ENCODE measurements at places on chromosomes 16 and 17.

GRCh38 chr16:54585998-54586340 lies 299.4 kb upstream of the IRX3 start:
- DNase-seq = no peak

GRCh38 chr16:27822529-27822928 lies 241.0 kb downstream of the GSG1L start:
- DNase-seq = no peak

GRCh38 chr16:23359092-23359760 lies 57.1 kb downstream of the SCNN1B start:
- no peak for DNase-seq

DNA sequence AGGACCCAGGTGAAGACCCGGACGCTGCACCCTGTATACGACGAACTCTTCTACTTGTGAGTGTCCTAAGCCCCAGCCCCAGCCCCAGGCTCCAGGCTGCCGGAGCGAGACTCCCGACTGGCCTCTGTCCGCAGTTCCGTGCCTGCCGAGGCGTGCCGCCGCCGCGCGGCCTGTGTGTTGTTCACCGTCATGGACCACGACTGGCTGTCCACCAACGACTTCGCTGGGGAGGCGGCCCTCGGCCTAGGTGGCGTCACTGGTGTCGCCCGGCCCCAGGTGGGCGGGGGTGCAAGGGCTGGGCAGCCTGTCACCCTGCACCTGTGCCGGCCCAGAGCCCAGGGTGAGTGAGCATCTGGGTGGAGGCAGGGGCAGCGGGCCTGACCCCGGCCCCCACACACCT lies 3.7 kb downstream of the TSR3 start:
- DNase-seq = no peak

DNA sequence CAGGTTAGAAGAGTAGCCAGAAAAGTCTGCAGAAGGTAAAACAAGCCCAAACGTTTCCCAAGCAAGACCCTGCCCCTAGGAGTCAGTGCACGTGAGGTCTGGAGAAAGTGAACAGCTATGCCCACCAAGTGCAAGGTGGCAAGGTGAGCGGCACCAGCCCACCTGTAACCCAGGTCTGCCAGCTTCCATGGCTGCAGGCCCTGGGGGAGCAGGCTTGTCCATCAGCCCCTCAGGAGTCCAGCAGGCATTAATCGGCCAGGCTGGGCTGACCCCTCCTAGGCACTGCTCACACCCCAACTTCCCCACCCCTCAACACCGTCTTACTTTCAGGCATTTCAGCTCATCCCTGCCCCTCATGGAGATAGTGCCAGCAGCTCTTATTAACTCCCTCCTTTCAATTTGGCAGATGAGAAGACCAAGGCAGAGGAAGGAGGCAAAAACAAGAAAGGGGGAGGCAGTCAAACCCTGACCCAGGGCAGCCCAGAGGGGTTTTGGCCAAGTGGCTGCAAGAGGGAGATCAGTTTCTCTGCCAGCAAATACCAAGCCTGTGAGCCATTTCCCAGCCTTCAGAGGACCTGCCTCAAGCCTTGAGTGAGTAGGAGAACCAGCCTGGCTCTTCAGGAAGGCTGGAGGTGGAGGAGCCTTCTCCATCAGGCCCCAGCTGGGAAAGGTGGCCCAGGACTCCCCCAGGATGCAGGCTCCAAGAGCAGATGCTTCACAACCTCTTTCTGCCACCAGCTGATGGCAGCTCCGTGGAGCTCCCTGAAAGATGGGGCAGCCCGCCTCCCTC lies 14.7 kb downstream of the BEAN1 start:
- peak; percentile 40 for DNase-seq

- peak; percentile 53 for DNase-seq
Measured at GRCh38 chr17:1557355-1558095, 5.1 kb downstream of the PITPNA start.

GRCh38 chr16:5607169-5607568 lies 509.6 kb upstream of the EEF2KMT start:
- DNase-seq = no peak

- DNase-seq = no peak
Measured at GRCh38 chr16:4745274-4745569, 10.9 kb downstream of the DNAAF8 start.

DNA sequence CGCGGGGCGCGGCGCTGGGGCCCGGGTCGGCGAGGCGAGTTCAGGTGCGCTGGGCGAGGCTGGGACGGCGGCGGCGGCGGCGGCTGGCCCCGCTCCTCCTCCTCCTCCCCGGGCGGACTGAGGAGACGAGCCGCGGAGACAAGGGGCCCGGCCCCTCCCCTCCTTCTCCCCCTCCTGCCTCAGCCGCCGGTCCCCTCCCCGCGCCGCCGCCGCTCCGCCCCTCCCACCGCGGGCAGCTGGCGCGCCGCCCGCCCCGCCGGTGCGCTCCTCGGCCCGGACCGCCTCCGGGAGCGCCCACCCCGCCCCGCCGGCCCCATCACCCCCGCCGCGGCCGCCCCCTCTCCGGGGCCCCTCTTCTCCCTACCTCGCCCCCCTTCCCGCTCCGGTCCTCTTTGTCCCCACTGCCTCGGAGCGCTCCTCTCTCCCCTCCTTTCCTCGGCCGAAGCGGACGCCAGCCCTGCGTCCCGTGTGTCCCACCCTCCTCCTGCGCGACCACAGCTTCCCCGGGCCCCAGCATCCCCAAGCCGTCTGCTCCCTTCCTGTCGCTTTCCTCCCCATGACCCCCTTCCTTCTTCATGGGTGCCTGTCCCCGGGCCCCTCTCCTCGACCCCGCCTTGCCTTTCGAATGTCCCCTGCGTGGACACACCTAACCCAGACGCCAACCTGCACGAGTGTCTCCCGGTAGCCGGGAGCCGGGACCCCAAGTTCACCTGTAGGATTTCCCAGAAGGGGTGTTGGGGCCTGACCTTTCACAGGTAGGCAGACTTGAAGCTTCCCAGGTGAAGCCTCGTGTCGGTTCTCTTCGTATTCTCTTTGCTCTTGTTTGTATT lies at the start of gene TOX3:
TOX3 (minus strand) TSS at position 140 of the 830 bp plus-strand sequence. CDS start 420 bp downstream, outside the sequence.
- DNase-seq = no peak

DNA sequence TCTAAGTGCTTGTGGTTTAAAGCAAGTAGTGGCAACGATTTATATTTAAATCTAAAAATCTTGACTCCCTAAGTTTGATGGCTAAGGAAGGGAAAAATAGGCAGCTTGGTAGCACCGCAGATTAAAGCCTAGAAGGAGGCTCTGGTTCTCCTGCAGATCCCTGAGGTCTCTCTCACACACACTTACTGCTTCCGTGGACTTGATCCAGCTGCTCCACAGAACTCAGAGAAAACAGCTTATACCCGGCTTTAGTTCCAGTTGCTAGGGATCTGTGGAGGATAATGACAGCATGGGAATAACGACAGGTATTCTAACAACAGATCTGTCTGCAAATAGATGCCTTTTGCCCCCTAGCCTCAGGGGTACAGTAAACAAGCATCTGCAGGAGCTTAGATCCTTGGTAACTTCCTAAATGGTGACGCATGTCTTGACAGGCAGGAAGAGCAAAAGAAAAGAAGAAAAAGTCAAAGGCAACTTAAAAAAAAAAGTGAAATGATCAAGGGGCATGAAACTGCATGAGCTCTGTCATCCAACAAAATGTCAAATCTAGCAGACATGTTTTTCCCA lies 4.5 kb downstream of the WIPI1 start:
- no peak for DNase-seq

GRCh38 chr16:52611817-52612673 lies 65.1 kb upstream of the TOX3 start:
- no peak for DNase-seq

- DNase-seq = no peak
Measured at GRCh38 chr17:9057310-9057709, 36.0 kb downstream of the NTN1 start.

GRCh38 chr17:81025065-81025740 lies 9.7 kb upstream of the BAIAP2 start:
- DNase-seq = no peak

- no peak for DNase-seq
Measured at GRCh38 chr16:66703406-66704215, 7.1 kb upstream of the CMTM4 start.

DNA sequence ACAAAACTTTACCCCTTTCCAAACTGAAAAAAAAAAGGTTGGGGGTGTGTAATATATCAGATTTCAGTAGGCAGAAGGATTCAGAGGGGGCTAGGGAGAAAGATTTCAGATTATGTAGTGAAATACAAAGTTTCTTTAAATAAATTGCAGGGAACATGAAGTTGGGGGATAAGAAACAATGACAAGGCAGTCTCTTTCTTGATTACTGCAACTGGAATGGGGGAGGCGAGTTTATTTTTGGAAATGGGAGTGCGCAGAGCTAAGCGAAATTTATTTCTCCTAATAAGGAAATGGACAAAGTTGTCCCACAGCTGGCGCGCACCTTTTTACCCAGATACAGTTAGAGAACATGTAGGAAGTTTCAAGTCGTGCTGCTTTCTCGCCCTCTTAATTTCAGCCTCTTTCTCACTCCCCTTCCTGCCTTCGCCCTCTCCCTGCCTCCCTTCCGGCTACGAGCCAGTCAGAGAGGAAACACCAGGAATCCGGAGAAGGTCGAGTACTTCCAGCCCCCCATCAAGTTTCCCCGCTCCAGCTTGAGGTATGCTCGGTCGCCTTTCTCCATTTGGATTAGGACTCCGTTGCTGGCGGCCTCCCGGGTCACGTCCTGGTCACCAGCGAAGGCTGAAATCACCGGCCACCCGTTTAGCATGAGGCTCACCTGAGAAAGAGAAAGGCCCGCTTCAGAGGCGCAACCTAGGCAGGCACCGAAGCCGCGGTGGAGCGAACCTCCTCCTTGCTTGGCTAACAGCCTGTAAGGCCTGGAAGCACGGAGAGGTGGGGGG lies 2.5 kb downstream of the CBLN1 start:
- no peak for DNase-seq

GRCh38 chr17:54028986-54029580 lies 206.4 kb downstream of the KIF2B start:
- no peak for DNase-seq

- DNase-seq = no peak
Measured at GRCh38 chr17:47162013-47162622, 27.0 kb downstream of the CDC27 start.

- no peak for DNase-seq
Measured at GRCh38 chr16:14029658-14030057, 41.5 kb upstream of the MRTFB start.

DNA sequence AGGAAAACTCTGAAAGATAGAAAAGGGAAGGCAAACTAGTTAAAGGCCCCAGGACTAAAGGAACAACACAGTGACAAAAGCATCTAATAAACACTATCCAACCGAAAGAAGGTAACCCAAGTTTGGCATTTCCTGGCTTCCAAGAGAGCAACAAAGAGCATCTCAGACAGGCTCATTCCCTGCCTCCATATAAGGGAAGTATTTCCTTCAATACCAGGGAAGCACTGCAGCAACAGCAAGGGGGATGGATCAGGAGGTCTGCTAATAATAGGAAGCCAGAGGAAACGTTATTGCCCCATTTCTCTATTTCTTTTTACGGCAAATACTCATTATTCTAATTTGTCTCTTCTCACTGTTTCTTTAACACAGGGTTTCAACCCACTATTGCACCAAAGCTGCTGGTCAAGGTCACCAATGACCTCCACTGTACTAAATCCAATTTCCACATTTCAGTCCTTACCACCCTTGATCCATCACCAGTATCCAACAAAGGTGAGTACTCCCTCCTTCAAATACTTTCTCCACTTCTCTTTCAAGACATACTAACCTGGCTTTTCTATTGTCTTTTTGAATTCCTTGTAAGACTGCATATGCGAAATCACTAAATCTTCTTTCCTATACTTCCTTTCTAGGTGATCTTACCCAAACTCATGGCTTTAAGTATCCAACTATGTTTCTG lies 86.1 kb downstream of the KANSL1 start:
- DNase-seq = peak; percentile 31

GRCh38 chr17:76986365-76986764 lies 118.2 kb downstream of the MGAT5B start:
- DNase-seq = no peak

- no peak for DNase-seq
Measured at GRCh38 chr16:84446596-84447392, 57.7 kb downstream of the MEAK7 start.

DNA sequence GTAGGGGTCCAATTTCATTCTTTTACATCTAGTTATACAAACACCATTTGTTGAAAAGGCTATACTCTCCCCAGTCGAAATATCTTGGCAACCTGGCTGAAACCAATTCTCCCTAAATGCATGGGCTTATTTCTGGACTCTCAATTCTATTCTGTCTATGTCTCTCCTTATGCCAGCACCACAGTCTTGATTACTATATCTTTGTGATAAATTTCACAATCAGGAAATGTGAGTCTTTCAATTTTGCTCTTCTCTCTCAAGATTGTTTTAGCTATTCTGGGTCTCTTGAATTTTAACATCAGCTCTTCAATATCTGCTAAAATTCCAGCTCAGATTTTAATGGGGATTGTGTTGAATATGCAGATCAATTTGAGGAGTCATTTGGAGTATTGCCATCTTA lies 5.9 kb upstream of the TRIM25 start:
- DNase-seq = no peak

GRCh38 chr16:26988186-26988585 lies 78.5 kb upstream of the C16orf82 start:
- no peak for DNase-seq

- DNase-seq = peak; percentile 91
Measured at GRCh38 chr17:78250891-78251772, 19.7 kb downstream of the TMEM235 start.

DNA sequence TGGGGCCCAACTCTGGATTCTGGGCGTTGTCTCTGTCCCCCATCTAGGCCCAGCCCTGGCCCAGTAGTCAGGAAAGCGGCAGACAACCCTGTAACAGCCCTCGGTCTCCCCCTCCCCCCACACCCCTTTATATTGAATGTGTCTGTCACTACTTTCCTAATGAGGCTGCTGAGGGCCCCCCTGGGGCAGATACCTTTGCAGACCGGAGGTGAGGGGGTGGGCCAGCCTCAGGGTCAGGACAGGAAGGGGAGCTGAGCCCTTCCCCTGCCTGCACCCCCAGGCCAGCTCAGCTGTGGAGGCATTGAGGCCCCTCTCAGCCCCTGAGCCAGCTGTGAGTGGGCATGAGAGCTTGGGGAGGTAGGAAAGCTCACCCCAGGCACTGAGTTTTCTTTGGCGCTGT lies 17.1 kb downstream of the RAI1 start:
- no peak for DNase-seq

DNA sequence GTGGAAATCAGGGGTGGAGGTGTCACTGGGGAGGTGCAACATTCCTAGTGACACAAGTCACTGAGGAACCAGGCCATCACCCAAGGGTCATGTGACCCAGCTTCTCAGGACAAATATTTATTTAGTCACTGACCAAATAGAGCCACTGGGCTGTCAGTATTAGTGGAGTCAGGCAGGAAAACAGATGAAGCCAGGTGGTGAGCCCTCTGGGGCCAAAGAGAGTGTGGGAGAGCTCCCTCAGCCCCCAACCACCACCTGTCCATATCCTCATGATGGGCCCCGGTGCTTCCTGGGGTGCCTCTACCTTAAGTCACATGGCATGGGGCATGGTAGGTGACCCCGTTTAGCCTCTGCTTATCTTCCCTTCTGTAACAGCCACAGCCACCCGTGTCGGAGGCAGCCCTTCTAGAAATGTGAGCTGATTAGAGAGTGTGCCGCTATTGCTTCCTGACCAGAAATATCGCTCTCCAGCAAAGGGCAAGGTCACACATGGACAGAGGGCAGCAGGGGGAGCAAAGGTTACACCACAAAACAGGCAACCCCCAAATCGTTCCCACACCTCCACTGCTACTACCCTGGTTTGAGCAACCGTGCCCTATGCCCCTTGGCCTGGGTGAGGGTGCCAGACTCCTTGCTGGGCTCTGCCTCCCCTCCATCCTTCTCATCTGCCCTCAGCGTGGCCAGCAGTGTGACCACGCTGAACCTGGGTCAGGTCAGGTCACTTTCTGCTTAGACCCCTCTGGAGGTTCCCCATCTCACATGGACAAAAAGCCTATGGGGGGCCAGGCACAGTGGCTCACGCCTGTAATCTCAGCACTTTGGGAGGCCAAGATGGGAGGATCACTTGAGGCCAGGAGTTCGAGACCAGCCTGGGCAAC lies 8.6 kb upstream of the AKTIP start:
- no peak for DNase-seq

Measured in choroid plexus epithelial cell (primary cell).